Central memory CD8-positive, alpha-beta T cell (primary cell): ENCODE measurements at places on chromosomes 4 and X.

- DNase-seq = no peak
Measured at GRCh38 chr4:148266921-148267320, 175.3 kb downstream of the NR3C2 start.

DNA sequence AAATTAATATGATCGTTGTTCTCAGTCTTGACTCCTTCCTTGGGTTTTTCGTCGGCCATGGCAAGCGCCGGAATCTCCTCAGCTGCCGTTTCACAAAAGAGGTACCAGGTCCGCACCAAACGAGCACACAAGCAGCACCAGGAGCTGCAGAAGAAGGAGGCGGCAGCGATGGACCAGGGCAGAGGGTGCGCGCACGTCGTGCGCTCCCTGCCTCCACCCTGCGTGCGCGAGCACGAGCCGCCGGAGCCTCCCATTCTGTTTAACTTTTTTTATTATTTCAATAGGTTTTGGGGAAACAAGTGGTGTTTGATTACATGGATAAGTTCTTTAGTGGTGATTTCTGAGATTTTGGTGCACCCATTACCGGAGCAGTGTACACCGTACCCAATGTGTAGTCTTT lies 158.2 kb downstream of the PLS3 start:
- no peak for DNase-seq

DNA sequence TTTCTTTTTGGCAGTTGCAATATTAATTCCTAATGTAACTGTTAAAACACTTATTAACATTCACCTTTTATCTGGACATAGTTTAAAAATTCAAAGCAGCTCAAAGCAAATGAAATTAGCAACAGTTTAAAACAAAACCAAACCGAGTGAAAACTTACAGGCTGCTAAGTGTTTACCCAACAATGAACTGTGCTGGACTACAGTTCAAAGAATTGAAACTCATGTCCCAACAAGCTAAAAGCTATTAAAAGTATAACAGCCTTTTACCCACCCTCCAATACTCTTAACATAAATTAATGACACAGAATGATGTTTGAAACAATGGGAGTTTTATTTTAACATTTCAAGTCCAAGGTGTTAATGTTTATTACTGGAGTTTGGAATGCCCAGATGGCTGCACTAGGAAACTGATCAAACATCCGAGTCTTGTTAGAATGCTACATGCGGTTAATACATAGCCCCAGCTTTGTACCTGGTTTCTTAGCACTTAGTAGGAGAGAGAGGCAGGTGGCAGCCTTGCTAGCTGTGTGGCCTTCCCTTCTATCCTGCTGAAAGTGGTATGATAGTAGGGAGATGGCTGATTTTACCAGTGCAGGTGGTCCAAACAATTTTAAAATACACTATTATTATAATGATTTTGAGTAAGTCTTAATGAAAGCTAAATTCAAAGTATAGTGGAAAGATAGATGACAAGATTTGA lies 21.1 kb upstream of the FRYL start:
- no peak for DNase-seq

GRCh38 chrX:133468051-133468450 lies 52.8 kb upstream of the GPC4 start:
- no peak for DNase-seq

DNA sequence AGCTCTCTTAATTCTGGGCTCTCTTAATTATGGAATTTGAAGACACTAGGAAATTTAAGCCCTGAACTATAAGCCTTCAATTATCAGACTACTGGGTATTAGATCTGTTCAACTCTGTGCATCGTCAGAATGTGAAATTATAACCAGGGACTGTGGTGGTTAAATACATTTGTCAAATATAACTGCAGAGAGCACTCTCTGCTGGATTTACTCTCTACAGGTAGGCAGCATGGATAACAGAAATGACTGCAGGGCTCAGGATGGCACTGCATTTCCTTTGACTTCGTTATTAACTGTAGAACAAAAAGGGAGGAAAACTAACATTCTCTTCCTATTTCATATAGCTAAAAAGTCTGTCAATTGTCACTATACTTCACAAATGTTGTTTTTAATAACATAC lies 310.1 kb upstream of the RASGEF1B start:
- no peak for DNase-seq

GRCh38 chr4:98430708-98431403 lies 169.7 kb downstream of the RAP1GDS1 start:
- no peak for DNase-seq

- DNase-seq = no peak
Measured at GRCh38 chr4:158131027-158131426, 41.8 kb downstream of the GASK1B start.

DNA sequence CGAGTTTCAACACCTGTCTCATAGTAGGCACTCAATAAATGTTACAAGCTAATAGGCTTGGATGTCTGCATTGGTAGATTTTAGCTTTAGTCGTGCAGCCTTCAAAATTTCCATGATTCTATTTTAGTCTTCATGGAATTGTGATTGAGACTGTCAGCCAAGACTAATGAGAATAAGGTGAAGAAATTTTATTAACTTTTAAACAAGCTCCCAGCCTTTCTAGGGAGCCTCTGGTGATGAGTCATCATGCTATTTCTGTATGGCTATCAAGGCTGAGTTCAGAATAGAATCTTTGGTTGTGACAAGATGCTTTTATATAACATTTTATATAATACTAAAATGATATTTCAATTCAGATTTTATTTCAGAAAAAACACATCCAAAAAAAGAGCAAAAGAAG lies 685.8 kb downstream of the GABRG1 start:
- no peak for DNase-seq

DNA sequence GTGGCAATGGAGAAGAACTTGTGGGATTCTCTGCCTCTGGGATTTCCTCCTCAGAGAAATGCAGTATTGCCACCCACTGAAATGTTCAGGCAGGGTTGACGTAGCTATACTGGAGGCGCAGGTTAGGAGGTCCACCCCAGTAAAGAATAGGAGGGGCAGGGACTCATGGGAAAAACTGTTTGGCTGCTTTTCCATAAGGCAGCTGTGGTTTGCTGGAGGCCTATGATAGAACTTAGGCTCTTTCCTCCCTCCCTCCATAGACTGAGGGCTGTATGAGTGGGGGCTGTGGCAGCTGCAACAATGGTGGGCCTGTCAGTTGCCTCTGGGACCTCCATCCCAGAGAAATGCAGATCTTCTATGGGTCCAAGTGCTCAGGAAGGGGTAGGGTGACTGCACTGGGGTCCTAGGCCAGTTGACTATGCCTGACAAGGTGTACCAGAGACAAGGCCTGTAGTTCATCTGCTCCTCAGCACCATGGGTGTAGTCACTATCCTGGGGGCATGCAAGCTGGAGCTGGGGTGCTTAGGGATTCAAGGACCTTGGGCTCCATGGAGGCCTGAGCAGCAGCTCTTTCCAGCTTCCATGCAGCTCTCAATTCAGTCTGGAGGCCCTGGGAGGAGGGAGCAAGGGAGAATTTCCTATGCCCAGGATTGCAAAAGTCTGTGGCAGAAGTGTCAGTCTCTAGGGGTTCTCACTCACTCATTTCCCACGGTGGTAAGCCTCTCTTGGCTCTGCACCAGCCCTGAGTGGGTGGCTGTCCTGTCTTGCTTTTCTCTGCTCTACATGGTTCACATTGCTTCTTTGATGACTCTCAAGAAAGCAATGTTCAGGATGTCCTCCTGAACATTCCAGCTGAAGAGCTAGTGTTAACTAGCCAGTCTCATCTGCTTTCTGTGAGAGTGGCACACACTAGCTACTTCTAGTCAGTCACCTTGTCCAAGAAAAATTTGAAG lies 353.0 kb downstream of the IDS start:
- no peak for DNase-seq

- DNase-seq = no peak
Measured at GRCh38 chrX:5155301-5155700, 1073.4 kb downstream of the NLGN4X start.

DNA sequence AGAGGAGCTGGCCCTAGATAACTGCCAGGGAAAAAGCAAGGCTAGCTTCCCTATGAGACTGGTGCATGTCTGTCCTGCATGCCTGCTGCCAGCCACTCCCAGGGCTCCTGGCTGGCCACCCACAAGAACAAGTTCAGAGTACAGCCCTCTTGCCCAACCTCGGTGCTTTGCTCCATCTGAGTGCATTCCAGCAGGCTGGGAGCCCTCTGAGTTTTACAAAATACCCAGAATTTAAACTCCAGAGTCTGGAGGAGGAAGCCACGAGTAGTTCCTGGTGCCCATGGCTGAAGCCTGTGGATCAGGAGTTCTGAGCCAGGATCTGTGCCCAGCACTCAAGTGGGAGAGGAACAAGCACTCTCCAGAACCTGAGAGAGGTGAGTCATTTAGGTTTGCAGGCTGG lies 111.6 kb downstream of the MAGEE2 start:
- DNase-seq = no peak

- no peak for DNase-seq
Measured at GRCh38 chr4:64068096-64068495, 341.2 kb downstream of the TECRL start.

DNA sequence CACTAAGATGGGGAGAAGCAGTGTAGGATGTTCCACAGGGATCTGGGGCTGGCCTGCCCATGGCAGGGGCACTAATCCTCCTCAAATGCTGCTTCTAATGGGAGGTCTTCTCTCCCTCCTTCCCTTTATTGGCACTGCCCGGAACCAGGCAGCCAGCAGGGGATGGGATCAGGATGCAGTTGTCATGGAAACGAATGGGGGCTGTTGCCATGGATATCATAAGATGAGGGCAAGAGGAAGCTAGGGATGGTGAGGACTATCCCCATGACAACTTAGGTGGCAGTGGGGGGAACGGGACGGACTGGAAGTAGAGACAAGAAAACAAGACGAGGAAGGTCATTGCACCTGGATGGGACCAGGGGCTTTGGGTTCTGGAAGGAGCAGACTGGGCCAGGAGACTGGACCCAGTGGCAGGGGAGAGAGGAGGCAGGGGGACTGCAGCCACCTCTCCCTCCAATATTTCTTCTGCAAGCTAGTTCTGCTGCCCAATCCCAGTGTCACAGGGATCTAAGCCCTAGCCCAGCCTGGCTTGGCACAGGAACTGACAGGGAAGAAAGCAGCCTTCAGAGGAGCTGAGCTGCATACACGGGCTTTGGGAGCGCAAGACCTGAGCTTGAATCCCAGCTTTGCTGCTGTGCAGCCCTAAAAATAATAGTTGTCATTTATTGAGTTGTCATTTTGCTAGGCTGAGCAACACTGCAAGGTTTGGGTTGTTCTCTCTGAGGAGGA lies 19.0 kb downstream of the IQSEC2 start:
- no peak for DNase-seq

GRCh38 chr4:118775405-118775804 lies 60.5 kb downstream of the SEC24D start:
- no peak for DNase-seq

GRCh38 chr4:25970691-25971432 lies 56.8 kb downstream of the SMIM20 start:
- no peak for DNase-seq

DNA sequence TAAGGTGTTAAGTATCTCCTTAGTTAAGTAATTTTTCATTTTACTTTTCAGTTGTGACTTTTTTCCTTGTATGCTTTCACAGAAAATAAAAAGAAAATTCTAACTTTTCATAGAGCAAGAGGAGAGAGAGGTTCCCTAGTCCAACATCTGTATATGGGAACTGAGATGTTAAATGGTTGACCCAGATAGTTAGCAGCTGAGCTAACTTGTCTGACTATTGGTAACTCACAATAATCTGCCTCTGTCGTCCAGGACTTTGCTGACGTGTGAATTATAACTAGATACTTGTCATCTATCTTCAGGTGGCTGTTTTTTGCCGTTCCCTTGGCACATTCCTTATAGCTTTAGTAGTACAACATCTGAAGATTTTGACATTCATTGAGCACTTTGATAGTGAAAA lies 29.9 kb downstream of the TBC1D19 start:
- DNase-seq = no peak

- DNase-seq = no peak
Measured at GRCh38 chr4:71841336-71841735, 57.5 kb upstream of the GC start.

DNA sequence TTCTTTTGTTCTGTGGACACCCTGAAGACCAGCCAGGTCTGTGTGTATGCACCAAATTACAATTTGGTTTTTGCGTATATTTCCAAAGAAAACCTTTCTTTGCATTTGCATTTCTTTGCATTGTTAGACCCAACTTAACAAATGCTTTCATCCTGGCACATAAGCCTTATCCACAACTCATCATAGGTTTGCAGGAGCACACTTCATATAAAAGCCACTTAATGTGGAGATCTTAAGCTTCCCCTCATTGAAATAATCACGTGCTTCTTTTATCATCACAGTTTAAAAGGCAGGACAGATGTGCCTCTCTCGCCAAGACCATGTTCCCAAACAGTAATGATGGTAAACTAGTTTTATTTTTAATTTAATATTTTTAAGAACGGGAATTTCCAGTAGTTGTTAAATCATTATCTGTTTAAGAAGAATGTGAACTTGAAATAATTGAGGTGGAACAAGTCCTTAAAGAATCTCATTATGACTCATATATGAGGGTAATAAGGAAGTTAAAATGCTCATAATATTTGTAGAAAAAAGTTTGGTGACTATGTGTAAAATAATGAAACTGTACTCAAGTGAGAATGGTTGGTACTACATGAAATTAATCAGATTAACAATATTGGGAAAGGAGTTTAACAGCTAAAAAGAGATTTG lies 65.5 kb downstream of the GLRA3 start:
- no peak for DNase-seq

GRCh38 chrX:45232139-45232538 lies 31.5 kb upstream of the DIPK2B start:
- peak; percentile 10 for DNase-seq

GRCh38 chr4:24181005-24181404 lies 291.2 kb upstream of the PPARGC1A start:
- no peak for DNase-seq

DNA sequence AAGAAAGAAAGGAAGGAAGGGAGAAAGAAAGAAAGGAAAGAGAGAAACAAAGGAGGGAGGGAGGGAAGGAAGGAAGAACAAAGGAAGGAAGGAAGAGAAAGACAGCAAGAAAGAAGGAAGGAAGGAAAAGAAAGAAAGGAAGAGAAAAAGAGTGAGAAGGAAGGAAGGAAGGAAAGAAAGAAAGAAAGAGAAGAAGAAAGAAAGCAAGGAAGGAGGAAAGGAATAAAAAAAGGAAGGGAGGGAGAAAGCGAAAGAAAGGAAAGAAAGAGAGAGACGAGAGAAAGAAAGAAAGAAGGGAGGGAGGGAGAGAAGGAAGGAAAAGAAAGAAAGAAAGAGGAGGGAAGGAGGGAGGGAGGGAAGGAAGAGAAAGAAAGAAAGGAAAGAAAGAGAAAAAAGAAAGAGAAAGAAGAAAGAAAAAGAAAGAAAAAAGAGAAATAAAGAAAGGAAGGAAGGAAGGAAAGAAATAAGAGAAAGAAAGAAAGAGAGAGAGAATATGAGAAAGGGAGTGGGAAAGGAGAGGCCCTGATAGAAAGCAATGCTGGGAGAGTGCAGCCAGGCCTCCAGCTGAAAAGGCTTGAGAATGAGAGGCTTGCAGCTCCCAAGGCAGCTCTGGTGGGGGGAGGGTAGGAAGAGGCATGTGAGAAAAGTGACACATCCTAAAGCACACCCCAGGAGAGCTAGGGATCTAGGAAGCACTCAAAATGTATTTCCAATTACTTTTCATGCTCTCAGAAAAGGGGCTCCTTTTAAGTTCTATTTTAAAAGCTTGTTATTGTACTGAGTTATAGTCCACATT lies 134.0 kb upstream of the ZIC3 start:
- DNase-seq = no peak

- DNase-seq = no peak
Measured at GRCh38 chr4:125101719-125102118, 213.0 kb upstream of the FAT4 start.
